ENCODE measurements at places on chromosomes 5 and 9.

GRCh38 chr5:132407970-132408369, 38.5 kb downstream of the SLC22A5 start:
- no peak for DNase-seq

DNA sequence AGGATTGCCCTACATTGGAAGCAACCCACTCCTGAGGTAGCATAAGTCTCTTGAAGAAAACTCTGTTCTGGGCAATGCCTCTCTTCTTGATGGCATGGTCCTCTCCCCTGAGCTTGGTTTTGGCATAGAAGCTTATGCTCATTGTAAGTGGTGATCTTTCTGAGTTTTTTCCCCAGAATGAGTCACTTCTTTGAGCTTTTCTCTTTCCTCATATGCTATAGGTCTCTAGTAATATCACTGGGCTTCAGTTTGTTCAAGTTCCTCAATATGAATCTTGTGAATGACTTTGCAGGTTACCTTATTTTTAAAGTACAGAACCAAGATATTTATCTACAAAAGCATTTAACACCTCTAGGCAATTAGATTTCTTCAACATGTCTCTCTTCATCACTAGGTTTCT, 76.5 kb upstream of the ATG10 start:
- peak; percentile 40 for DNase-seq

- DNase-seq = no peak
Measured at GRCh38 chr9:28668158-28668557, 1094.9 kb upstream of the C9orf72 start.

GRCh38 chr5:102722931-102723330, 32.2 kb upstream of the PAM start:
- no peak for DNase-seq

DNA sequence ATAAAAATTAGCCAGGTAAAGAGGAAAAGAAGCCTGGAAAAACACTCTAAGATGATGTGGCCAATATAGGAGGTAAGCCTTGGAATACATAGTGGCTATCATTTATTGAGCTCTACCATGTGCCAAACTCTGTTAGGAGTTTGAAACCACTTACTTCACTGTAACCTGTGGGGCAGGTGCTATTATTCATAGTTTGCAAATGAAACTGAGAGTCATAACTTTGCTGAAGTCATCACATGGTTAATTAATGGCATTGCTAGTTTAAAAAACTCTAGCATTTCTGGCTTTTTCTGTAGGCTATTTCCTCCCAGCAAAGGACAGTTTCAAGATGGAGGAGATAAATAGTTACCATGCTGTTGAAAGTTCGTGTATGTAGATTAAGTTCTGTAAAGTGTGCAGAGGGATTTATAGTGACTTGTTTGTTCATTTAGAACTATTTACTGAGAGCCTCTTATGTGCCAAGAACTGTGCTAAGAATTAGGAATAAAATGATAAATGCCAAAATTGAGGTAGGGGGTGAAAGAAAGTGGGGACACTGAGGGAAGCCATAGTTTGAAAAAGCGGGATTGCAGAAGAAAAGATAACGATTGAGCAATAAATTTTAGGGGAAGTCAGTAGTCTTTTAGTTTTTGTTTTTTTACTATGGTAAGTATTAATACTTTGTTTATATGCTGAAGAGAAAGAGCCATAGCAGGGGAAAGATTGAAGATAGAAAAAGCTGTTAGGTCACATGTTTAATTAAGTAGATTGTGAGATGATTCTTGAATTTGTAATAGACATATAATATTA, 57.2 kb downstream of the WDR70 start:
- no peak for DNase-seq

- no peak for DNase-seq
Measured at GRCh38 chr5:137142764-137143605, 356.1 kb downstream of the SPOCK1 start.

GRCh38 chr5:113172231-113172826, 195.7 kb downstream of the DCP2 start:
- DNase-seq = no peak

DNA sequence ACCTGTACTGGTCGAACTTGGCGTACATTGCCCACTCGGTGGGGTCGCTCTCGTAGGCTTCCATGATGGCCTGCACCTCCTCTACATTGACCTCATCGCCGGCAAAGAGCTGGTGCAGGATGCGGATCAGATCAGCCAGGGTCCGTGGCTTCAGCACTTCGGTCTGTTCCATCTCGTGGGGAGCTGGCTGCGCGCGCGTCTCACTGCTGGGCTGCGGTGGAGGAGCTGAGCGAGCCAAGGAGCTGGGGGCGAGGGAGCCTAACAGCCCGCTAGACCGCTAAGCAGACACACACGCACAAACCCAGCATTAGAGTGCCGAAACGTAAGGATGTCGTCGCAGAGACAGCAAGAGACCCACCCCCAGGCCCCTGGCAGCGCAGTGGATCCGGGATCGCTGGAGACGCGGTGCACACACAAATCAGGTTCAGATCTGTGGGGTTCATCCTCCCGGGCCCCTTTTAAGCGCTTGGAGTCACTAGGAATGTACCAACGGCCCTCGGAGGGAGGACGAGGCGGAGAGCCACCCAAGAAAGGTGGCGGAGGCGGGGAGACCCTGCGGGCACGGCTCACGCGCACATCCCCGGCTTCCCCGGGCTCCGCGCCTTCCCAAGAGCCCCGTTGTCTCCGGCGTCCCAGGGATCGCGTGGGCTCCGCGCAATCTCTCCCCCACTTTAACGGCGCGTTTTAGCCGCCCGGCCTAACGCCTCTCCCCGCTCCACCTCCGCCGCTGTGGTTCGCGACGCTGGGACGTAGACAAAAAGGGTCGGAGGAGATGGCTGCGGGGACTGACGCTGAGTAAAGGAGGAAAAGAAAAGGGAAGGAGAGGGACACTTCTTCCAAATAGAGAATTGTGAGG, at the start of gene CDO1:
CDO1 (minus strand) TSS at position 434 of the 856 bp plus-strand sequence; CDS start at position 172, 262 bp downstream.
- peak; percentile 86 for DNase-seq

DNA sequence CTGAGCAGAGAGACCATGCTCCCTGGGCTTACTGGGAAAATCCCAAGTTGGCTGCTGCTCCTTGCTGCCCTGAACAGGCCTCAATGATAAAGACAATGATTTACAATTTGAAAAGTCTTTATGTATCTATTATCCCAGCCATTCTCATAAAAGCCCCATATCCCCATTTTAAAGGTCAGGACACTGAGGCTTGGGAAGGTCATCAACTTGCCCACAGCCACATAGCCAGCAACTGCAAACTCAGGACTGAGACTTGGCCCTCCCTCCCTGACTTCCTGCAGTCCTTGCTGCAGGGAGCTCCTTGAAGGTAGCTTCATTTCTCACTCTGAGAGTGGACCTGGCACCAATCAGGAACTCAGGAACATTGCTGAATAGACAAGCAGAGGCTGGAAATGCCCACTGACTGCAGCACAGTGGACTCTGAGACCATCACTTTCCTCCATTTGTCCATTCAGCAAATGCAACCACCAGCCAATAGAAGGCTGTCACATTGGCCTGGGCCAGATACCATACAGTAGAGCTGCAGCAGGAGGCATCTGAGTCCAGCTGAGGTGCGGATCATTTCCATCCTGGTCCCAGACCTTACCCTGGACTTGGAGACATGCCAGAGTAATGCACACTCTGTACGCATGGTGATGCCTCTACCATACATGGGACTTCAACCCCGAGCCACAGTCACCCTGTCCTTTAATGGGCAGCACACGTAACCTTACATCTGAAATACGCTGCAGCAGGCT, 18.3 kb downstream of the TNIP1 start:
- DNase-seq = no peak

GRCh38 chr5:163565931-163566608, 60.7 kb downstream of the MAT2B start:
- peak; percentile 47 for DNase-seq

- DNase-seq = no peak
Measured at GRCh38 chr5:39102684-39103155, 28.5 kb upstream of the RICTOR start.

- peak; percentile 61 for DNase-seq
Measured at GRCh38 chr9:128026773-128027541, 40.2 kb downstream of the NAIF1 start.

DNA sequence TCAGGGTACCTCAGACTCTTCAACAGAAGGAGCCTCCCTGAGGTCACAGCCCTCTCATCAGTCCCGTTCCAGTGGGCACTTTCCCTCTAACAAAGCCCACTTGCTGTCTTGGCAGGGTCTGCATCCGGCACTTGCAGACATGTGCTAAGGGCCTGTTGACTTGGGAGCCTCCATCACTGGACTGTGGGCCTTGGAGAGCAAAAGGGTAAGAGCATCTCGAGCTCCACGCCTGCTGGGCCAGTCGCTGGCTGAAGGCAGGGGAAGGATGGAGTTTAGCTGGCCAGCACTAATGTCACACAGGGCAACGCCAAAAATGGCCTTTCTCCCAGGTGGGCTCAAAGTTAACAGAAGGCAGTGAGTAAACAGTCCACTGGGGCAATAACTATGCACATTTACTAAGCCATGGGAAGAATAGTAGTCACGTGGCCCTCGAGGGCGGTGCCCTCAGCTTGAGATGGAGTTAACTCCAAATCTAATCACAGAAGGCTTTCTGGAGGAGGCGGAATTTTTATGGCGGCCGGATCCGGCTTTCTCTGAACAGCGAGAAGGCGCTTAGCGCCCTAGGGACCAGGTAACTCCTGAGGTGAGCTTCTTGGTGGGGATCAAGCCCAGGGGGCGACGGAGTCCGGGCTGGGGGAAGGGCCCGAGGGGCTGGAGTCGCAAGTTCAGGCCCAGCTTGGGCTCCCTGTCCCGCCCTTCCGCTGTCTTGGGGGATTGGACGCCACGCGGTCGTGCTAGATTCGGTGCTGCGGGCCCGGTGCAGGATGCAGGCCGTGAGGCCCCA, 2.0 kb upstream of the NSD1 start:
- no peak for DNase-seq

GRCh38 chr9:82105729-82106128, 117.2 kb downstream of the SPATA31D1 start:
- DNase-seq = no peak

DNA sequence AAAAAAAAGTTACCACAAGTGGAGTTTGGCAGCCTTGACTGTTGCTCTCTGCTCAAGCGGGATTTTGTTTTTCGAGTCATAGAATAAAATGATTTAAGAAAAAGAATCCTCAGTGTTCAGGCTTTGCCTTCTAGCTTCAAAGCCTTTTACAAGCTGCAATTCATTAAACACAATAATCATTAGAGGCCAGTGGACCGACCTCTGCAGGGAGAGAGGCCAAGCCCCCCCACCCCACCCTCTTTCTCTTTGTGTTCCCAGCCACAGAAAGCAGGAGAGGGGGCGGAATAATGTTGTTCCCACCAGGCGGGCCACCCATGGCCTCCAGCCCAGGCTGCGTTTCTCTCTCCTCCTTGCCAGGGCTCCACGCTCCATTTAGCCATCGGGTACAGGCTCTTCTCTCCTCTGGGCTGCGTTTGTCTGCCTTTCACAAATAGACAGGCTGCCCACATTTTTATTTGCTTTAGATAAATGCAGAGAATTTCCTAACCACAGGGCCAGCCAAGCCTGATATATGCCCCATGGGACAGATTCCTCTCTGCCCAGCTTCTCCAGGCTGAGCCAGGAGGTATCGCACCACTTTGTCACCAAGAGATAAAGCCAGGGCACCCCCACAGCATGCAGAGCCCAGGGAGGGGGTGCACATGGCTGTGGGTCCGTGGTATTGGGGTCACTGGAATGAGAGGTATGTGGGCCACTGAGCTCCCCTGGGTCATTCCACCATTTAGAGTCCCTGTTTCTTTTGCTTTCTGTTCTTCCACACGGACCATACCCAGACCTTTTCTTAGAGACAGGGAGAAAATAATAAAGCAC, 318.8 kb downstream of the PIK3R1 start:
- DNase-seq = no peak

- DNase-seq = peak; percentile 86
Measured at GRCh38 chr5:174532455-174533453, 191.6 kb upstream of the MSX2 start.

DNA sequence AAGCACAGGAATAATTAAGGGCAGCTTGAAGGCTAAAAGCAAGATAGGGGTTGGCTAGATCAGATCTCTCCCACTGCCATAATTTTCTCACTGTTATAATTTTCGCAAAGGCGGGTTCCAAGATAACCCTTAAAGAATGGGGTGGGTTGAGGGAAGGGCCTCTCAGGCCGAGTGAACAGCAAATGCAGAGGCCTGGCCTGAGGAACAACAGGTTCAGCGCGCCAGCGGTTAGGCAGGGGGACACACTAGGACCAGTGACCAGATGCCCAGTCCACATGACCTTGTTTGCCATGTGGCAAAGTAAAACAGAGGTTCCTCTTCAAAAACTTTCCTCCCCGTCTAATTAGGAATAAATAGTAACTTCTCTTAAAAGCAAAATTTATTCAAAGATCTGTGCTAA, 1.2 kb upstream of the PHAX start:
- no peak for DNase-seq

DNA sequence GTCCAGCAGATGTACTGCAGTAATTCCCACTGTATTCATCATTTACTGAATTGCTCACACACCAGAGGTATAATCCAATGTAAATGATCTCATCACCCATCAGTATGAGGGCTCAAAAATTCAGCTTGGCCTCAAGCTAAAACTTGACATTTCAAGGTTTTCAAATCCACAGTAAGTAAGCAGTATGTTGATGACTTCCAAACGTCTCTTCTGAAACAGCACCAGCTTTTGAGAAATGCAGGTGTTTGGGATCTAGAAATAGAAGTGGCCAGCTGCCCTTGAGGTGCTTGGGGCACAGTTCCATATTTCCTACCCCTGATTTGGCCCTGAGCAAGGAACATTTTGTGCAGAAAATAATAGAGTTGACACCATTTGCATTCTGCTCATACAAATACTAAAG, 388.0 kb upstream of the TUSC1 start:
- DNase-seq = no peak

- no peak for DNase-seq
Measured at GRCh38 chr9:104765138-104765537, 1.2 kb downstream of the NIPSNAP3B start.

DNA sequence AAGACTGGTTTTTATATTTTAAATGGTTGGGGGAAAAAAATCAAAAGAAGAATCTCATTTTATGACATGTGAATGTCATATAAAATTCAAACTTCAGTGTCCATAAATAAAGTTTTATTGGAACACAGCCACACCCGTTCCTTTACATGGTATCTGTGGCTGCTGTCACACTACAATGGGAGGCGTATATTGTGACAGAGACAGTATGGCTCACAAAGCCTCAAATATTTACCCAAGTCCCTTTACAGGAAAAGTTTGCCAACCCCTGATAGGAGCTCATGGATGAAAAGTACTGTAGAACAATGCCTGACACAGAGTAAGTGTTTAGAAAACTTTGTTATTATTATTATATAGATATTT, 5.2 kb upstream of the DUSP1 start:
- no peak for DNase-seq

DNA sequence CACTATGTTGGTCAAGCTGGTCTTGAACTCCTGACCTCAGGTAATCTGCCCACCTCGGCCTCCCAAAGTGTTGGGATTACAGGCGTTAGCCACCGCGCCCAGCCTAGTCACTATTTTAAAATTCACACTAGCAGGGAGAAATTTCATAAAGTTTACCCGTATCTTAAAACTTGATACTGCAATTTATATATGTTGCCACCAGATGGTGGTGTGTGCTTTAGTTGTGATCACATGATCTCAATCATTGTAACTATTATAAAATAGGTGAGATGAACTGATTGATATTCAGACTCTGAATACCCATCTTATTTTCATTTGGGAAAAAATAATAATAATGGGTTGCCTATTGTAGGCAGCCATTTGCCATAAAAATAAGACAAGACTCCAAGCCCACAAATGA, 1330.4 kb upstream of the WWC1 start:
- DNase-seq = no peak

Measured in KBM-7 (cell line).